CD14-positive monocyte (primary cell): ENCODE measurements at places on chromosomes 7 and 10. TPM values are rescaled to one million over a fixed set of nuclear protein-coding genes. Genes with fewer than 3 reads are reported as not detected.

MYL10 gene
- polyA plus RNA-seq, result not detected in 2 replicates

FAM237B gene
- polyA plus RNA-seq, result not detected in 2 replicates

FAM13C gene
- not detected for polyA plus RNA-seq

DNA sequence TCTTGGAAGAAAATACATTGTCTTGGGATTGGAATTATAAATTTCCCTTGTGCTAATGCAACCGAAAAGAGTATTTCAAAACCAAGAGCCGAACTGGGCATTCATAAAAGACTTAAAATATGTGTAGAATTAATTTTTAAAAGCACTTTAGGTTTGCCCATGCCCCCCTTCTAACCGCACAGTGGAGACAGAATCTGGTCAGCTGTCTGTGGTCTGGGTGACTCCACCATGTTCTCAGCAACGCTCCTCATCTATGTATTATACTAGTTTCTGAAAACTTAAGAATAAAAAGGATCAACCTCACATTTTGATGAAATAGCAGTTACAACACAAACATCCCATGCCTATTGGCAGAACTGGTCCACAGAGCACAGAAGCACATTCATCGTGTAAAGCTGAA lies 192.6 kb upstream of the C7orf33 start:
- no peak overlapping the region for H3K4me3 ChIP-seq
- no peak overlapping the region for H3K27ac ChIP-seq
- H3K4me1 ChIP-seq, result no peaks in the 10 kb centered on the region
- peaks cover 2% of the 10 kb centered on the region for H3K27me3 ChIP-seq
- no peaks in the 10 kb centered on the region for H3K36me3 ChIP-seq

PRKAR2B gene
- polyA plus RNA-seq, result 0.88 and 2.5 TPM in 2 replicates
